Dorsolateral prefrontal cortex (tissue), 122 donors: ENCODE measurements at places on chromosomes 6 and 20. TPM values are rescaled to one million over a fixed set of nuclear protein-coding genes. Genes with fewer than 3 reads are reported as not detected.

GRCh38 chr6:149441740-149442139 lies 41.7 kb downstream of the SUMO4 start:
- DNase-seq, result no peak

- DNase-seq, result no peak
Observed at GRCh38 chr6:160974304-160974771, 17.2 kb upstream of the MAP3K4 start.

ANKRD66 gene
- total RNA-seq, result not detected

SLC52A3 gene
- total RNA-seq, result 6.0 TPM

SPATA25 gene
- 7.4 TPM for total RNA-seq

DNA sequence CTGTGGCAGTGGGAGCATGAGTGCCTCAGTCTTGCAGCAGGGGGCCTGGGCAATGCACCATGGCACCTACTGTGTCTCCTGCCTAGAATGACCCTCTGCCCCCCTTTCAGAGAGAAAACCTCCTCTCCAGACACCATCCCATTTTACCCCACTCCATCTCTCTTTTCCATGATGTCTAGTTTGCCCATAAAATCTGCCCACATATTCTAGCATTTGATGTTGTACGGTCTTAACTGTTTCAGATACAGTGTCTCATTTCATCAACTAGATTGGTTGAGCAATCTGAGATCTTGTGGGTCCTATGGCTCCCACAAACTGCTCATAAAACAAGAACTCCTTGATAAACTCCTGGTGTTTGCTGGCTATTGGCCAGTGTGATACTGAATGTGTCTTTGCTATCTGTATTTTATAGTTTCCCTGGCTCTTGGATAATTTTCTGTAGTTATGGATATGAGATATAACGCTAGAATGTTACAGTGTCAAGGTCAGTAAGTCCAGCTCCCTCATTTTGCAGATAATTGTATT lies 8.1 kb downstream of the PNPLA1 start:
- no peak for DNase-seq

KCNK15 gene
- 0.87 TPM for total RNA-seq

GRCh38 chr20:34190679-34191090 lies 50.5 kb upstream of the ASIP start:
- peak; percentile 78 for DNase-seq

- DNase-seq, result no peak
Observed at GRCh38 chr6:15439410-15440025, 193.6 kb downstream of the JARID2 start.

GRCh38 chr20:45918182-45918737 lies 6.3 kb upstream of the PLTP start:
- no peak for DNase-seq

DNA sequence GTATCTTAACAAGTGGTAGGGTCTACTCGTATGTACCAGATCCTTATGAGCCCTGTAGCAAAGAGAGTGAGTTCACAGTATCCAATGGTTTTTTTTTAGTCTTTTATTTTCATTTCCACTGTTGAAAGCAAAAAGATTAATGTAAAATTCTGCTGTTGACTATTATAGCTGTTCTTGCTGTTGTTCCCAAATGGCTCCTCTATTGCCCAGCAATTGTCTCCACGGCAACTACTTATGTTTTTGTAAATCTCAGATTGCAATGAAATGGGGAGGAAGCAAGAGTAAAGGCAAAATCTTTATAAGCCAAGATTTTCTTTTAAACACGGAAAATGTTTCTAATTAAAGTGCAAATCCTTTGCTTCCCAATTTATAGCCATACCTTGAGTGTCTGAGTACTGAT lies 406.1 kb downstream of the EPM2A start:
- no peak for DNase-seq

C20orf202 gene
- total RNA-seq, result 0.81 TPM

TINAG gene
- 0.90 TPM for total RNA-seq

DNA sequence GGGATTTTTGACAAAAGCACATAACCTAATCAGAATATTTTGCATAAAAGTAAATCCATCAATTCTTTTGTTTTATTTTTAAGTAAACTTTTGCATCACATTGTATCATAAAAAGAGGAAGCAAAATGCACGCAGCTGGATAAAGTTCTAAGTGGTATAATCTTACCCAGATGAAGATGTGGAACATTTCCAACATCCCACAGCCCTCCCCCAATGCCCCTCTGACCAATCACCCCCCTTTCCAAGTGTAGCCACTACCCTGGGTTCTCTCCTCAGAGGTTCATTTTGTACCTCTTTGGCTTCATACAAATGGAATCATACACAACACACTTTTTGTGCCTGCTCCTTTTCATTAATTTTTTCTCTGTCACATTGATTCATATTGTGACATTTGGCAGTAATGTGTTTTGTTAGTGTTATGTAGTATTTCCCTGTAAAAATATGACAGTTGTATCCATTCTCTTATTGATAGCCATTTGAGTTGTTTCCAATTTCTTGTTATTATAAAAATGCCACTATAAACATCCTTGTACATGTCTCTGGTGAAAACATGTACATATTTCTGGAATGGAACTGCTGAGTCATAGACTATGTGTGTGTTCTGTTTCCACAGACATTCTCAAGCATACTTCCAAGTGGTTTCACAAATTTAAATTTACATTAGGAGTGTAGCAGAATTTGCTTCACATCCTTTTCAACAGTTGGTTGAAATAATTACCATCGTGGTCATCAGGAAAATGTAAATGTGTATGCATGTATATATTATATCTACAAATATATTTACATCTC lies 92.9 kb upstream of the SYNDIG1 start:
- no peak for DNase-seq

CRISP3 gene
- total RNA-seq, result not detected

GRCh38 chr6:170262489-170263088 lies 28.3 kb downstream of the DLL1 start:
- peak; percentile 48 for DNase-seq

ENPP5 gene
- 37.7 TPM for total RNA-seq

DNA sequence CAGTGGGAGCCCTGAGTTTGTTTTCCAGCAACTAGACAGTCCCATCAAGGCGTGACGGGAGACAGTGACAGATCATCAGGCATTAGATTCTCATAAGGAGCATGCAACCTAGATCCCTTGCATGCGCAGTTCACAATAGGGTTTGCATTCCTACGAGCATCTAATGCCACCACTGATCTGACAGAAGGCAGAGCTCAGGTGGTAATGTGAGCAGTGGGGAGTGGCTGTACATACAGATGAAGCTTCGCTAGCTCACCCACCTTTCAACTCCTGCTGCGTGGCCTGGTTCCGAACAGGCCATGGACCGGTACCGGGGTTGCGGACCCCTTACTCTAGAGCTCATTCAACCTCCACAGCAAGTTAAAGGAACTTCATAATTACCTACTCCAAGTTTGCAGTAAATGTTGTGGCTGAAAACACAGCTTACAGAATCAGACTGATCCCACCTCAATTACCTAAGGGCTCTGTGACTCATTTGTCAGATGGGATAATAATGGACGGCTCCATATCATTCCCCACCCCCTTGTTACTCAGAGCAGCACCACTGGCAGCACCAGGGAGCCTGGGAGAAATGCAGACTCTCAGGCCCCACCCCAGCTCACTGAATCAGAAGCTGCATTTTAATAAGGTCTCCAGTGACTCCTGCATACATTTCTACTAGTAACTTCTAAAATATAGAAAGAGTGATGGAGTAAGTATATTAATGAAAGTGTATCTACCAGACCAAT lies 15.7 kb downstream of the PXMP4 start:
- DNase-seq, result no peak

- DNase-seq, result no peak
Observed at GRCh38 chr20:10596710-10597121, 77.1 kb downstream of the JAG1 start.

- no peak for DNase-seq
Observed at GRCh38 chr6:125415913-125416312, 114.1 kb upstream of the HDDC2 start.

DNA sequence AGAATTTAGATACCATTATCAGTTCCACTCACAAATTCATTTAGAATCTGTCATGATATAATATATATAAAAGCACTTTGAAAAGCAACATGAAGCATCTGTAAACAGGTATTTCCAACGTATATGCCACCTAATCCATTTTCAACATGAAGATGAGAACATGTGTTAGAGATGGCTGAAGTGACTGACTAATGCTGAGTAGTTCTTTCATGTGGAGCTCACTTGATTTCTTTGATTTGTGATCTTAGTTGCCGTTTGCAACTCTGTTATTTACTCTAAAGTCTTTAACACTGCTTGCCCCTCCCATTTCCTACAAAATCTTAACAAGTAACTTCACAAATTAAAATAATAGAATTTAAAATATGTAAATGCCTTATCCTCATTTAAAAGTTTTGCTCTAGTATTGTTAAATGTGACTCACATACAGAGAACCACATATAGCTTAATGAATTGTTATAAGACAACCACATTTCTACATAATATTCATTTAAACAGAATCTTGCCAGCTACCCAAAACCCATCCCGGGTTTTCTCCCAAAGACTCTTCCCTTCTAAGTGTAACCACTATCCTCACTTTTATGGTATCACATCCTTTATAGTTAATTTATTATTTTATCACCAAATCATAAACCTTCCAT lies 78.3 kb downstream of the ME1 start:
- DNase-seq, result no peak

- peak; percentile 32 for DNase-seq
Observed at GRCh38 chr6:84137051-84137375, 90.4 kb downstream of the CEP162 start.

DNA sequence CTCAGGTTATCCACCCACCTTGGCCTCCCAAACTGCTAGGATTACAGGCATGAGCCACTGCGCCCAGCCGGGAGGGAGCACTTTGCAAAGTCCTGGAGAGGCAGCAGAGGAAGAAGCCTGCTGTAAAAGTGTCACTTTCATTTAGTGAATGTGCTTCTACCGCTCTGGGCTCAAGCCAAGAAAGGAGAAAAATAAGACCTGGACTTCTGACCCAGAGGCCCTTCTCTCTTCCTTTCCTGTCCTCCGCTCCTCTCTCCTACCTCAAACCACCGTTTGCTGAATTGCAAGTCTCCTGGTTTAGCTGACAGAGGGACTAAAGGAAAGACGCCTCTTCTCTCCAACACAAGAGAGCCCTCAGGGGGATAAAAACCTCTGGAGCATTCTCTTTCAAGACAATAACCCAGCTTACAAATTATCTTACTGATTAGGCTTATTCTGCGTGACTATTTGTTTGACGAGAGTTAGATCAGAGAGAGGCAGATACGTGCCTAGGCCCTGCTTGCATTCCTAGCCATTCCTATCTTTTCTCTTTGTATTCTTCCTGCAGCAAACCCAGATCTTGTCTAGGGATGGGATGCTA lies 84.2 kb upstream of the SLC22A23 start:
- no peak for DNase-seq

DNA sequence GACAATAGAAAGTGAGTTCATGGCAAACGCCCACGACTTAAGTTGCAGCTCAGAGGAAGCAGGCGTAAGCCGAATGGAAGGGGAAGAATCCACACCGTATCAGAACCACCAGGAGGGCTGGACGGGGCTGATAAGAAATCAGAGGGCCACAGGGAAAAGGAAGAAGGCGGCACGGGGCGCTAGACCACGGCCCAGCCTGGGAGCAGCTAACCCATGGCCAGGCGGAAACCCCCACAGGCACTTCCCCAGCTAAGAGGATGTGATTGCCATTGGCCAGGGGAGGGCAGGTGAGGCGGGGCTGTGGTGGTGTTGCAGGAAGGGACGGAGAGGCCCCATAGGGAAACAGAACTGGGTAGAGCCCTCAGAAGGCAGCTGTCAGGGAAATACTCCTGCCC lies 174.0 kb upstream of the AFDN start:
- DNase-seq, result no peak

DNA sequence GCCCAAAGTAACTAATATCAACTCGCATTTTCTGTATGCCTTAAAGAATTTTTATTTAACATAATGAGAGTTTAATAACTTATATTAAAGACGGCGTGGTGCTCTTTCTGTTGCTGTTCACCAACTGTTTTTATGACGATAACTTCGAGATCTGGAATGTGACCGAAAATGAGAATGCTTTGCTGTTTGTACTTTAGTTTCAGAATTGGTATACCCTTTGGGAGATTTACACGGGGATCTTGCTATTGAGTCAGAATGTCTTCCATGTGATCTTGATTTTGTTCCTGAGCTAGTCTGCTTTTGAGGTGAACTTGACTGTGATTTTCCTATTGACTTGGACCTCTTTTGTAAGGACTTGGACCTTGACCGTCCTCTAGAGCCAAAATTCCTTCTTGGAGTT lies 17.9 kb downstream of the PNRC1 start:
- no peak for DNase-seq

THBD gene
- total RNA-seq, result 1.6 TPM

DNA sequence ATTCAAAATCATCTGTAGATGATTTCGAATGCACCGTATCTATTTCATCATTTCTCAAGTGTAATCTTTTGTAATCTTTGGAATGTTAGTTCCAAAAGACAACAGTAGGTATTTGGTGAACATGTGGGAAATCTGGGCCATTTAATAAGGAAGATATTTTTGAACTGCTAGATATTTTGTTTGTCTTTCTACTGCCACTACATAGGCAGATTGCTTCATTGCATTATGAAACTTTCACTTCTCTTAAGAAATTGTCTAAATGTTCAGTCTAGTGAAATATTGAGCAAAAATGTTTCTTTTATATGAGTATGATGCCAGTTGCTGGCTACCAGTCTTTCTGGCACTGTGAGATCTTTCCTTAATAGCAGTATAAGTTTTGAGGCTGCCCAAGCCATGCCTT lies 527.8 kb upstream of the RNF217 start:
- no peak for DNase-seq

DNA sequence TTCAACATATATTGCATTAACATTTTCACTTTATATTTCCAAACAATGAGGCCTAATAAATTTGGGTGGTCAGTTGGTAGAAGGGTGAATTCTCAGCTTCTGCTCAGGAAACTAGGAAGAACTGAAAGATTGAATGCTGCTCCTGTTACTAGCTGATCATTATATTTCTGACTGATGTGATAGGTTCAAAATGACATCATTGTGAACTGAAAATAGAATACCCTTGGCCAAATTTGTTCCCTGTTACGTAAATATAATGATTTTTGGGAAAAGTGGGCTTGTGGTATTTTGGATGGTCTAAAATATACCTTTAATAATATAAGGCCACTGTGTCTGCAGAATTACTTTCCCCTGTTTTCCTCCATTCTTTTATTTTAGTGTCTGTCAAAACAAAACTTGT lies 2.8 kb downstream of the UST start:
- DNase-seq, result no peak

DNA sequence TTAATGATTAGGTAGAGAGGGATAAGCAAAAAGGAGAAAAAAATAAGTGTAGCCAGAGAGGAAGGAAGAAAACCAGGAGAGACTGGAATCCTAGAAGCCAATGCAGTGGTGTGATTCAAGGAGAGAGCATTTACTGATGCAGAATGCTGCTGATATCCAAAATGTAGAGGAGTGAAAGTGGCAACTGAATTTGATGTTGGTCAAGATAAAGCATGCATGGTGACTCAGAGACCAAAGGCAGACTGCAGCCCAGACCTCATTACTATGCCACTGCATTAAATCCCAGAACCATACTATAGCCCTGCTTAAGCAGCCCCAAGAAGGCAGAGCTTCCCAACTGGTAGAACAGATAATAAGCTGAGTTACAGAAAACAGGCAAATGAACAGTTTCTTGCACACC lies 15.8 kb downstream of the KLHL32 start:
- DNase-seq, result no peak

ZNF391 gene
- 11.4 TPM for total RNA-seq

- DNase-seq, result no peak
Observed at GRCh38 chr6:47836046-47836445, 54.2 kb downstream of the OPN5 start.
